PC-9 (cell line): ENCODE measurements at places on chromosomes 6 and 20. TPM values are rescaled to one million over a fixed set of nuclear protein-coding genes. Genes with fewer than 3 reads are reported as not detected.

DNA sequence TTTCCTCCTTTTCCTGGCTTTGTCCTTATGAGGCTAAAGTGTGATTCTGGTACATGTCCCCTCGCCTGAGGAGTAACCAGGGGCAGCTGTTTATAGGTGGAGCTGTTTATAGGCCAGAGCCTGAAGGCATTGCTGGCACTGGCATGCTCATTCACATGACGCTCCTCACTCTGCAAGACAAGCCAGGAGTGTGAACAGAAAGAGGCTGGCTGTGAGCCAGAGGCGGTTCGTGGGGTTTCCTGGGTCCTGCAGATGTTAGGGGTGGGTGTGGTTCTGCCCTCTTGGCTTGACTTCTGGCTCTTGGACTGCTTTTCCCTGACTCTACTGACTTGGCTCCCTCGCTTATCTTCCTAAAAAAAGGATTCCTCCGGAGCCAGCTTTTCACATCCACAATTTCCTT, 12.8 kb upstream of the MDFI start:
- DNase-seq: no peak

DNA sequence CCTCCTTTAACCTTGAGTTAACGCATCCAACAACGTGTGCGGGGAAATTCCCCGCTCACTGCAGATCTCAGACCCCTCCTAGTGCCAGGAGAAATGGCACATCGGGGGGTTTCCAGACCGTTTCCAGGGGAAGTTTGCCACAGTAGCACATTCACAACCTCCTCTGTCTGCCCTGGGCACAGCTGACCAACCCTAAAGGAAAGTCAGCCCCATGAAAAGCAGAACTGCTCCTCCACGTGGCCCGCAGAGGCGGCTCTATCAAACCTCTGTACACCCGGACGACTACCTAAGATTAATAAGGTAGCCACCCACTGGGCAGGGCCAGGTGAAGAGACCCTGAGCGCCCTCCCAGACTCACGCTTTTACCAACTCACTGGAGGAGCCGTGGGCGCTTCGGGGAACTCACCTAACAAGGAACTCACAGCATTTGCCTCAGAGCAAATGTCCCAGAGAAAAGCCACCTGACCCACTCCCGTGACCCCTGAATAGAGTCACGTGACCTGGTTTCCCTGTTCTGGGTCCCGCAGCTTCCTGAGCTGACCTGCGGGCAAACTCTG, 93.1 kb downstream of the PRND start:
- no peak for DNase-seq

- DNase-seq: no peak
Measured at GRCh38 chr6:56243518-56244070, 3.8 kb downstream of the COL21A1 start.

GRCh38 chr6:7496266-7496875, 45.1 kb upstream of the DSP start:
- DNase-seq: peak; percentile 52

DNA sequence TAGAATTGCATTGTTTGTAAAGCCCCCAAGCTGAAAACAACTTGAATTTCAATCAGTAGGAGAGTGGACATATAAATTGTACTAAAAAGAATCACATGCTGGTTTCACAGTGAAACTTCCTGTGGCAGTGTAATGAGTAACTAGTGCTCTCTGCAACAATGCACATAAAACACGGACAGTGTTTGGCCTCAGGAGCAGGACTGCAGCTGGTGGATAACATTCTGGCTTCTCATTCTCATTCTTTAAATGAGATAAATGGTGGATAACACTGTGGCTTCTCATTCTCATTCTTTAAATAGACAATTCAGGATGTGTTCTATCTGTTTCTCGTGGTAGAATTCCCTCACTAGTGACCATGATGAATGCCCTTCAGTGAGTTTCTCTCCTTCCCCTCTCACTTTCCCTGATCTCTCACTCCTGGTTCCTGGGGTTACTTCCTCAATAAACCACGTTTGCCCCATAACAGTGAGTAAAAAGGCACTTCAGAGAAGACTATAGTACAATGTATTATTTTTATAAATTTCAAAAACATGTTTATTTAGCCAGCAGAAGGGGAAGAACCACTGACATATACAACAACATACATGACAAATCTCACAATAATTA, 59.9 kb downstream of the SLC22A2 start:
- no peak for DNase-seq

Gene CYP39A1
- total RNA-seq: 2.9 and 5.6 TPM in 2 replicates

Gene MCCD1
- not detected in 2 replicates for total RNA-seq

DNA sequence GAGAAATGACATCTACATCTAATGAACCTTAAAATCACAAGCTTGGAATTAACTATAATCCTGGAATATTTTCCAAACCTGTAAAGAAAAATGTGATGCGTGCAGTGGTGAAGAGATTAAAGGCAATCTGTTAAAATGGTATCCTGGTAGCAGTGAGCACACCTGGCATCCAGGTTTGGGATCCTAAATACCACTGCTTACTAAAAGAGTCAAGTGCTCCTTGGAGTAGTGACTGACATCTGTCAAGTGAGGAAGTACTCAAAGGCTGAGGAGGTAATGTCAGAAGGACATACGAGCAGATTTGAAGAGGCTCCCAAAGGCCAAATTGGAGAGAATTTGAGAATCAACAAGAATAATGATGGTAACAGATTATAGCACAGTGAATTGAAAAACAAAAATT, 32.8 kb downstream of the PCMT1 start:
- no peak for DNase-seq

Gene SPEF1
- total RNA-seq: 2.6 and 2.7 TPM in 2 replicates

DNA sequence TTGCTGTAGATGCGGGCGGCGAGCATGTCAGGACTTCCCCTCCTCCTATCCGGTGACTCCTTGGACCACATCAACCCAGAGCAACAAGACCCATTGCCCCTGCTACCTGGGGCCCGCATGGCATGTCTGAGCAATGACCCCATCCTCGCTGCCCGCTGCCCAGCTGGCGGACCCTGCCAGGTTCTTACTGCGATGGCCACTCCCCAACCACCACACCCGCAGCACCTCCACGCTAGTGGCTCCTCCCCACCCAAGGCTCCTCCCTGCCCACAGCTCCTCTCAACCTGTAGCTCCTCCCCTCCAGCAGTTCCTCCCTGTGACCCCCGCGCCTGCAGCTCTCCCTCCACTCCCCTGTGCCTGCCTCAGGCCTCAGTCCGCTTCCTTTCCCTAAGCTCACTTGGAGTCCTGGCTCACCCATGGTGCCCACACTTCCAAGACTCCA, 17.6 kb upstream of the SERPINB9 start:
- no peak for DNase-seq

Gene PHF3
- 59.8 and 67.1 TPM in 2 replicates for total RNA-seq

Gene ZNF311
- total RNA-seq: 2.1 TPM in 2 replicates

GRCh38 chr6:1436334-1437306, 47.2 kb downstream of the FOXF2 start:
- peak; percentile 52 for DNase-seq

Gene PAK5
- total RNA-seq: not detected in 2 replicates

Gene PAX1
- total RNA-seq: not detected in 2 replicates

DNA sequence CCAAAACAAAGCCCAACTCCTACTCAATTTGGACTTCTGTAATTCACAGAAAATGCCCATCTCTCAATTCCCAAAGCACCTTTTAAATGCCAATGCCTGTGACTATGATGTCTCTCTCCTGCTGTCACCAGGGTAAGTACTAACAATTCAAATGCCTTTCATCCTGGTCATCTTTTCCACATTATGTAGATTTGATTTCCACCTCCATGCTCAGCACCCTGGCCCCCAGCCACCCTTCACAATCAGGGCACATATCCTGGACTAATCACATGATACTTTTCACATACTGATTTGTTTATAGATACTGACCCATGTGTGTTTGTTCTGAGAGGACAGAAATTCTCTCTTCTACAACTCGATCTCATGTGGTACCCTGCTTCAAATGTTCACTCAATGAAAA, 236.3 kb downstream of the PTPRK start:
- DNase-seq: no peak

DNA sequence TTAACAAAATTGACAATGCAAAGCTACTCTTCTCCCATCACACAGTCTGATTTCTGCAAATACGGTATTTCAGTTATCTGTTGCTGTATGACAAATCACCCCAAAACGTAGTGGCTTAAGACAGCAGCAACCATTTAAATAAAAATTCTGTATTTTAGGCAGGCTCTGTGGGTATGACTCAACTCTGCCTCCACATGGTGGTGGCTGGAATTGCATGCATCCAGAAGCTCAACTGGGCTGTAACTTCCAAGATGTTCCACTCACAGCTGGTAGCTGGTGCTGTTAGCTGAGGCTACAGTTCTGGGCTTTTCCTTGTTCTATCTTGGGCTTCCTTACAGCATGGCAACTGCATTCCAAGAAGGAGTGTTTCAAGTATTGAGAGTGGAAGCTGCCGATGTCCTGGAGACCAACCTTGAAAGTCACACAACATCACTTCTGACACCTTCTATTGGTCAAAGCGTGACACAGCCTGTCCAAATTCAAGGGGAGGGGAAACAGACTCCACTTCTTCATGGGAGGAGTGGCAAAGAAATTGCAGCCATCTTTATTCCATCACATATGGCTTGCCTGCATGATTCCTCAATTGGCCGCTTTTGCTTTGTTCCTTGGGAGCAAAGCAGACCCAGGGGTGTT, 39.7 kb upstream of the TULP1 start:
- DNase-seq: peak; percentile 11

Gene ZNF184
- total RNA-seq: 7.0 and 8.8 TPM in 2 replicates

GRCh38 chr6:86010915-86011786, 368.5 kb upstream of the SYNCRIP start:
- DNase-seq: no peak

- no peak for DNase-seq
Measured at GRCh38 chr6:77470983-77471382, 7.7 kb upstream of the HTR1B start.

Gene PLG
- not detected in 2 replicates for total RNA-seq

Gene HDGFL1
- not detected in 2 replicates for total RNA-seq

DNA sequence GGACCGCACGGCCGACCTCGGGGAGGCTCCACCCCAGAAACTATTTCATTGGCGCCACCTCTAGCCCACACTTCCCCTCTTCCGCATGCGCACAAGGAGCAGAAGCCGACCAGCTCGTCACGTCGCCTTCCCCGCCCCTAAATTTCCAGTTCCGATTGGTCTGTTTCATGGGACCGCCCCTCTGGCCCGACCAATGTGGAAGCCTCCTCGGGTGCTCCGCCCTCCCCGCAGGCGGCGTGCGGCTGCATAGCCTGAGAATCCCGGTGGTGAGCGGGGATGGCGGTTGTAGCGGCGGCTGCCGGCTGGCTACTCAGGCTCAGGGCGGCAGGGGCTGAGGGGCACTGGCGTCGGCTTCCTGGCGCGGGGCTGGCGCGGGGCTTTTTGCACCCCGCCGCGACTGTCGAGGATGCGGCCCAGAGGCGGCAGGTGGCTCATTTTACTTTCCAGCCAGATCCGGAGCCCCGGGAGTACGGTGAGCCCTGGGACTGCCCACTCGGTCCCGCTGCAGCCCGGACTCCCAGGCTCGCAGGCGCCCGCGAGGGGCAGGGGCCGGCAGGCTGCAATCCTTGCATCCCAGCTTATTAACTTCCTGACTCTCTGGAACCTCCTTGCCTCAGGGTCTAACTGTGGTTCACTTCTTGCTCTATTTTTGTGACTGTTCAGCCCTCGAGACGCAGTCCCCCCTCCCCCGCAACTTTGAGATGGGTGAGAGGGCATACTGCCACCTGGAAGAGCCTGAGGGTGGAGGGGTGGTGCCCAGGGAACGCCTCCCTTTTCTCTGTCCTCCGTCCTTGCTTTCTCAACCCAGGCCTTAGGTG, at the start of gene BCKDHB:
Gene BCKDHB (plus strand): TSS at position 254 of the 818 bp plus-strand sequence. CDS start 23 bp downstream, at position 277.
- peak; percentile 91 for DNase-seq

DNA sequence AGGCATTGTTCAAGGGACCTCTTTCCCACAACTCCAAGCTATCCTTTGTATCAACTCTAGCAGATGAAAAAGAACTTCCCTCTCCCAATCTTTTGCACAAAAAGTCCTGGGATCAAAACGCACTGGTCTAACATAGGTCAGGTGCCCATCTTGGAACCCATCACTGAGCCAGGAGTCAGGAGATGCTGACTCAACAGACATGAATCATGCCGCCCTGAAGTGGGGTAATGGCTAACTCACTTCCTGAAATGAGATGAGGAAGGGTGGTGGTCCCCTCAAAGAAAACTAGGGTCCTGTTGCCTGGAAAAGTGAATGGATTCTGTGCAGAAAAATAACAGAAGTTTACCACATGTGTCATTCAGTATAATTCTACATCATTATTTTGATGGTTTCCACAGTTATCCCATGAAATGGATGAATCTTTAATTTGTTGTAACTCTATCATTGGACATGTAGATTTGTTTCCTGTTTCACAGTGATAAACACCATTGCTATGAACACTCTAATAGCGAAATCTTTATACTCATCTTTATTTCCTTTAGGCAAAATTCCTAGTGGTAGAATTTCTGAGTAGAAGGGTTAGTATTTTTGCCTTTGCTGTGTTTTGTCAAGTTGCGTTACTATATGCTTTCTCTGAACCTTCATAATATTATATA, 151.3 kb downstream of the SLC16A10 start:
- DNase-seq: no peak

Gene ARMC12
- total RNA-seq: 0.35 and 0.57 TPM in 2 replicates

Gene BTN1A1
- not detected in 2 replicates for total RNA-seq

- no peak for DNase-seq
Measured at GRCh38 chr20:39985271-39985827, 703.7 kb downstream of the MAFB start.

- DNase-seq: no peak
Measured at GRCh38 chr6:46052479-46052878, 36.8 kb upstream of the CLIC5 start.

- no peak for DNase-seq
Measured at GRCh38 chr6:12923644-12924235, 207.2 kb downstream of the PHACTR1 start.

Gene DST
- total RNA-seq: 217 and 237 TPM in 2 replicates

DNA sequence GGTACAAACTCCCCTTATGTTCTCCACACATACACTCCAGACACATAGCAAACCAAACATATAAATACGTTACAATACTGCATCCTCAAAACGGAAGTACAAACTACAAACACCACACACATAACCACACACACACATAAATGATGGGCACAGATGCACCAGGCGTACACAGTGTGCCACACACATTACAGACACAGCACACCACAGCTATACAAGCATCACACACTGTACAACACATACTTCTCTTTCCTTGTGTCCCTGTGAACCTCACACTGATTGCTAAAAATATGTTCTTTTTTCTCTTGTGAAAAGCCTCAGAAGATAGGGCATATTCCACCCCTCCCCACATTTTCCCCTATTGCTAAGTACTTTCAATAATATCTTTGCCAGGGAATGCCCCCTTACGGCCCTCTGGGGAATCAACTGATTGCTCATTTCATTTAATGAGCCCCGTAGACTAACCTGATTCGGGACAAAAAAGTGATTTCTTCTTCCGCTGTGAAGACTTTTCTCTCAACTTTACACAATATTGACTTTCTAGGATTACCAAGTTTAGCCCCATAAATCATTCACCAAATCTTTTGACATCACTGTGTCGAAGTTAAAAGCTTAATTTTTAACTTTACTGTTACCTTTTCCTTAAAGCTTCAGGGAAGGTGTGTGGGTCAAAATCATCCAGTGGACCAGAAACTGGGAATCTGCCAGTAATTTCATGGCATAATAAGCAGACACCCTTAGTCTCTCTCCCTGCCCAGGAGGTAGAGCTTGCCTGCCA, at the start of gene SLC17A1:
Gene SLC17A1 (minus strand): TSS at position 521 of the 775 bp plus-strand sequence. CDS start 1,495 bp downstream, outside the sequence.
- DNase-seq: no peak
